SW 1271 (cell line): ENCODE measurements at places on chromosomes 7 and 10.

GRCh38 chr10:8435186-8436055 lies 380.9 kb downstream of the GATA3 start:
- DNase-seq = no peak

DNA sequence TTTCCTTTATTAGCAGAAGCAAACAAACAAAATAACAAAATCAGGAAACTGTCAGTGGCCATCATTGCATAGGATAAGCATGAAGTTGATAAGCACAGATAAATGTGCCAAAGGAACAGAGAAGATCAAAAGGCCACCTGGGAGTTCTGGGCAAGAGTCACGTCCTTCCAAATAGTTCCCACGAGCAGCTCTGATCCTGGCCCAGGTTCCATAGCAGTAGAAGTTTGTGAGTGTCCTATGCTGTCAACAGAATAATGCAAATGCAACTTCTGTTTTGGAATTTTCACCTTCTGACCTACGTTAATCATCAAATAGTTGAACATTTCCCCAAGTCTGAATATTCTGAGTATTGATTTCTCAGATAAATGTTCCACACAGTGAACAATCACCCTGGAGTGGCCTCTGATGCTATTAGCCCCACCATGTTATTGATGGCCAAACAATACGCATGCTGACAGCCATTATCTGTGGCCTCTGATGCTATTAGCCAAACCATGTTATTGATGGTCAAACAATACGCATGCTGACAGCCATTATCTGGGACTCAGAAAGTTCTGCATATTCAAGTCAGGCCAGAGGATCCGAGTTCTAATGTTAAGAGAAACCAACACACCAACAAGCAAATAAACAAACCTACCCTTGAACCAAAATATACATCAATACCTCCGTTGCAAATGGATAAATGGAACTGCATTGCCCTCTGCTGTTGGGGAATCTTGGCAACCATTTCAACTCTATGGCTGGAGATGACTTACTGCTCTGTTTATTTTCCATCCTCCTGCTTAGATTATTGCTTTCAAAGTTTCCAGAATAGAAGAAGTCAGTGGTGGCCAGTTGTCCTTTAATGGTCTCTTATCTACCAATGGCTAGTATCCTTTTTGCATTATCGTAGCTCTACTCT lies 63.3 kb downstream of the MRC1 start:
- DNase-seq = no peak

DNA sequence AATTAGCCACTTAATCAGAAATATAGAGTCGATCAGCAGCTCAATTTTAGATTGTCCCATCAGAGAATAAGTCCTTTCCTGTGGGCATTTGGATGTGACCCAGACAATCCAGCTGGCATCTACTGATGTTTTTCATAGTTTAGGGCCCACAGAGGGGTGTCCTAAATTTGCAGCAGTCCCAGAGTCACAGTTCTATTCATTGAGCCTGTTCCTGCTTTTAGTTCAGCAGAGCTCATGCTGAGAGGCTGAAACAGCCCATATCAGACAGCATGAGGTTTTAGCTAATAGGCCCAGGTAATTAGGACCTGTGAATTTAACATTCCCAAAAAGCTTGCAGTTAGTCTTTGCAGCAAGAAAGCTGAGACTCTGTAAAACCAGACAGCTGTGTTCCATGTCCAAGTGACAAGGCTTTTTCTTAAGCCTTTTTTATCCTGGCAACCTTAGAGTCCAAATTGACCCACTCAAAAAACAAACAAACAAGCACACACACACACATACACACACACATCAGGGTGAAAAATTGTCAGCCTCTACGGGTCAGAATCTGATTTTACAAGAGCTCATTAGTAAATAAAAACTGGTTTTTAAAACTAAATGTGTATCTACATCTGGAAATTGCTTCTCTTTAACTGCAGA lies 33.7 kb downstream of the ANKIB1 start:
- DNase-seq = no peak

- no peak for DNase-seq
Measured at GRCh38 chr7:133197972-133198544, 54.8 kb upstream of the EXOC4 start.

DNA sequence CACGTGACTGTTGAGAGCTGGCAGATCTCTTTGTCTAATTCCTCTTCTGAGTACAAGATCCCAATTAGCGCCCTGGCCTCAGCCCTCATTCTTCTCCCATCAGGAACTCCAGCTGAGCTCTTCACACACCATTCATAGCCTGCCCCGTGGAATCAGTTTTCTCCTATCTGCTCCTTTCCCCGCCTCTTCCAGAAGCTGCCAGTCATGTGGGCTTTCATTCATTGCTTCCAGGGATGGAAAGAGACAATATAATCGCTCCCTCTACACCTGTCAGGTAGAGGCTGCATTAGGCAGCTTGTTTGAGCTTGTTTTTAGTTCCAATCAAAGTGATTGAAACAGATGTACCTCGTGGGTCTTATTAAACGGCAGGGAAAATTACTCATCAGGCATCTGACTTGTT lies 515.8 kb downstream of the TYW1 start:
- DNase-seq = no peak

DNA sequence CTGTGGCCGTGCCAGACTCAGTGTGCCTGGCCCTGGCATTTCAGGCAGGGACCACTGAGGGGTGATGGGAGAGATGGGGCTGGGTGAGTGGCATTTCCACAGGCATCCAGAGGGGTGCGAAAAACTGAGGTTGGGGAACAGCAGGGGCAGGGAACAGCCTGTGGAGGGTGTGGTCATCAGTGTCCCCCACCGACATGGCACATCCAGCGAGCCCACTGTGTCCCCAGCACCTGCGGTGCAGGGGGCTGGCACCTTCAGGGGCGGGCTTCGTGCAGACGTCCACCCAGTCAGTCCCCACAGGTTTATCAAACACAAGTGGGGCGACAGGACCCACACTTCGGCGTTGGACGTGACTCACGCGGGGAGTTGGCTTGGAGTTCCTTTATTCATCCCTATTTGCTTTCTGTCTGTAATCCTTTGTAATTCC lies 14.8 kb downstream of the CUX1 start:
- DNase-seq = no peak

- DNase-seq = no peak
Measured at GRCh38 chr7:27510541-27510940, 152.1 kb downstream of the HIBADH start.

DNA sequence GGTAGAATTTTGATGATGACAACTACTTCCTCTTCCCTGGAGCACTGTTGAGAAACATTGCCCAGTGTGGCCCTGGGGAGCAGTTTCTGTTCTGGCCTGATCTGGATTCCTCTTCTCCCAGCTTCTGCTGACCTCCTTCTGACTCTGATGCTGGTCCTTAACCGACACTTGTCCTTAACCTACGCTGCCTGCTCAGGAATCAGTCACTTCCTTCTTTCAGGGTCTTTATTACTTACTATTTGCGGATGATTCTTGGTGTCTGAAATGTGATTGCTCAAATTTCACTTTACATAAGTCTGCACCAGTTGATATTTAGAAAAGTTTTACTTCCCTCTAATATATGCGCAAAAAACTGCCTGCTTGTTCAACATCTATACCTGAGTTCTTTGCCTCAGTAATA lies 164.1 kb downstream of the PTEN start:
- no peak for DNase-seq

DNA sequence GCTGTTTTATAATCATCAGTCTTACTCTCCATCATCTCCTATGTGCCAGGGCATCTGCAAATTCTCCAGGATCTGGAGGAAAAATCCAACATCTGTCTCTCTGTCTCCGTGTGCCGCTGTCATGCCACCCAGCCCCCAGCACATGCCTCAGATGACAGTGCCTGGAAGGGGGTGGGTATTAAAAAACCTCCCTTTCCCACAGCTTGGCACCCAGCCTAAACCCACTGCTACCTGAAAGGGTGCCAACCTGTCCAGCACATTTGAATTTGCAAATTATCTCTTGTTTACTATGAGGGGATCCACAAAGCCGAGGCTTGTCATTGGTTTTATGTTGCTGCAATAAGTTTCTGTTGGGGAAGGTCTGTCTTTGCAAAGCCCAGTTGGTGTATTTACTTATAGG lies 73.1 kb downstream of the EMX2 start:
- DNase-seq = no peak

GRCh38 chr7:80722616-80723195 lies 84.3 kb downstream of the CD36 start:
- peak; percentile 90 for DNase-seq

DNA sequence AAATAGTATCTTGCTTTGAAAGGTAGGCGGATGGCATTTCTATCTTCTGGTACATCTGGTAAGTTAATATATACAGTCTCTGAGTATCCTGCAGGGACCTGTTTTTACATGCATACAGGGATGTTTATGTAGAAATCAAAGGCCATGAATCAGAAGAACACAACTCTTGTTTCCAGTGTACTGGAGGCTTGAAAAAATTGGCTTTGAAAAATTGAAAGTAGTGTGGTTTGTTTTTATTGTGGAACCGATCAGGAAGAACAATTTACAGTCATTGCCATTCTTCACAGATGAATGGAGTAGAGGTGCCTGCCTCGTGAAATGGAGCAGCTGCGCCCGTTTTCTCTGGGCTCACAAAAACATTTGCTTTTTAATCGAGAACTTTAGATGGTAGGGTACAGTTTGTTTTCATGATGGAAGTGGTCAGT lies 54.0 kb upstream of the RPA3 start:
- no peak for DNase-seq

DNA sequence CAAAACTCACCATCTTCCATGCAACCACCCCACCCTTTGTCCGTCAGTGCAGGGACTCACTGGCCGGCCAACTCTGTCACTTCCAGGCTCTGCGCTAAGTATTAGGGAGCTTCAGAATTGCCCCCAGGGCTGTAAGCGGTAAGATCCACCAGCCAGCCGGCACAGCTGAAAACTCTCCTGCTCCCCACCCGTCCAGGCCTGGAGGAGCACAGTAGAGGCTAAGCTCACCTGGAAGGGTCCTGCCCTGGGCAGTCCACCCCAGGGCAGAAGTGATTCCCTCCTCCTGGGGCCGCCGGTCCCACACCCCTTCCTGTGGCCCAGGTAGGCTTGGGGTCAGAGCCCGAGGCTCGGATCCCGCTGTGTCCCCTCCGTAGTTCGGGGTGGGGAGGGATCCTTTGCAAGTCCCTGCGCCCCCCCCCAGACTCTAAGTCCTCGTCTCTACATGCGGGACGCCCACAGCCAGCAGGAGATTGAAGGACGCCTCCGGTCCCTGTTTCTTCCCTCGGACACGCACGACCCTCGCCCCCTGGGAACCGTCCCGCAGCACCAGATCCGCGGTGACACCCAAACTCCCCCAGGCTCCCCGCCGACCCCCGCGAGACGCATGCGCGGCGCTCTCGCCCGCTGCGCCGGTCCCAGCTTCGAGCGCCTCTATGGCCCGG lies 138.9 kb downstream of the ARHGAP22 start:
- DNase-seq = no peak

DNA sequence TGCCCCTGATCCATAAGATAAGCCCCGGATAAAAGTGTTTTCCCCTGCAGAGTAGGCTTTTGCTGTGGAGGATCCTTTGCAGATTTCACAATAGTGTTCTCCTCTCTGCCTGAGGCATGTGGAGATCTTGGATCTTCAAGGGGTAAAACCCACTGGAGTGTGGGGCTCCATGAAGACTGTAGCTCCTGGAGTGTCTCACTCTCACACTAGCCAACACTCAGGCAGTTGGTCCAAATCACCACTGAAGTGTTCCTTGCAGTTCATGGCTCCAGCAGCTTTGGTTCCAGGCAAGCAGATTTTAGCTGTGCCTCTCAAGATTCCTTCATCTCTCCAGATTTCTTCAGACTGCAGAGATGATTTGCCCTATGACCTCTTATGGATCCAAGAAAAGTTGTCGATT lies 665.3 kb downstream of the TNS3 start:
- DNase-seq = no peak

DNA sequence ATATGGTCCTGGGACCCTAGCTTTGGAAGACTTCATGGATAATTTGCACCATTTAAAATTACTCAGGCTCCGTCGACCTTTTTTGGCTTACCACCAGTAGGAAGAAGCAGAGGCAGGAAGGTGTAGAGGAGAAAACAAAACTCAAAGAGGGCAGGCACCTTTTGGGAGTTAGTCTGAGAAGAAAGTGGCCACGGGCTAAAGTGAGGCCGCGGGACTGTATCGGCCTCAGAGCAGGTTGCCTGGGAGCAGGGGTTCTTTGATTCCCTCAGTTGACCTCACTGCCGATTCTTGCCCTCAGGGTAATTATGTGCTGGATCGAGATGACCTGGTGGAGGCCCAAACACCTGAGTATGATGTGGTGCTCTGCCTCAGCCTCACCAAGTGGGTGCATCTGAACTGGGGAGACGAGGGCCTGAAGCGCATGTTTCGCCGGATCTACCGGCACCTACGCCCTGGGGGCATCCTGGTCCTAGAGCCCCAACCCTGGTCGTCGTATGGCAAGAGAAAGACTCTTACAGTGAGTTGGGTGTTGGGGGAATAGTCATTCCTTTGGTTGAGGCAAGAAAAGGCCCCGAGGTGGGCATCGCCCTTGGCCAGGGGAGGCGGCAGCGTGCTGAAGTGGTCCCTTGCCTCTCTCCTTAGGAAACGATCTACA lies 3.1 kb downstream of the MEPCE start:
- no peak for DNase-seq

GRCh38 chr7:157897681-157898080 lies 560.9 kb downstream of the DNAJB6 start:
- DNase-seq = no peak

- DNase-seq = no peak
Measured at GRCh38 chr7:81420526-81421226, 349.2 kb downstream of the HGF start.

- DNase-seq = no peak
Measured at GRCh38 chr7:43906331-43907010, at the start of gene URGCP. Gene URGCP, minus strand, starts transcription at chr7:43906596. Its CDS starts 21 bp downstream, at chr7:43906575.

DNA sequence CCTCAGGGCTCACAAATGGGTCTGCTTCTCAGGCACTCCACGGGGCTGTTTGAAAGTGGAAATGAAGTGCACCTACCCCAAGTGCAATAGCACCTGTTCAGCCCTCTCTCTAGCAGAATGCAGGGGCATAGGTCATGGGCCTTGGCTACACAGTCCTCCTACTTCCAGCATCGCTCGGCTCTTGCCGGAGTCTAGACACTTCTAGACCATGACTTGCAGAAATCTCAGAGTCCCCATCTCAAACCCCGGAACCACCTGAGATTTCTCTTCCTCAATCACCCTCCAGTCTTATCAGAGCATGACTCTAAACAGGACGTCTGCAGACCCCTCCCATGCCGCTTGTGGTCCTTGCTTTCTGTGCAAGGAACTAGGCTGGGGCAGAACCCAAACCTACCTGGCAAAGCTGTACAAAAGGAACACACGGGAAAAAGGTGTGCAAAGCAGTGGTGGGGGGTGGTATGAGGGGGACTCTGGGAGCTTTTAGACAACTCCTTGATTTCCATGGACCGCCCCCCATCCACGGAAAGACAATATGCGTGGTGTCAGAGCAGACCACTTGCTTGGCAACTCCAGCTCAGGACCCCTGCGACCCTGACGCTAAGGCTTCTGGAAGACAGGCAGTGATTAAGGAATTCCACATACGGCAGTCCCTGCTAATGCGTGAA lies 13.8 kb downstream of the TMEM273 start:
- DNase-seq = no peak

DNA sequence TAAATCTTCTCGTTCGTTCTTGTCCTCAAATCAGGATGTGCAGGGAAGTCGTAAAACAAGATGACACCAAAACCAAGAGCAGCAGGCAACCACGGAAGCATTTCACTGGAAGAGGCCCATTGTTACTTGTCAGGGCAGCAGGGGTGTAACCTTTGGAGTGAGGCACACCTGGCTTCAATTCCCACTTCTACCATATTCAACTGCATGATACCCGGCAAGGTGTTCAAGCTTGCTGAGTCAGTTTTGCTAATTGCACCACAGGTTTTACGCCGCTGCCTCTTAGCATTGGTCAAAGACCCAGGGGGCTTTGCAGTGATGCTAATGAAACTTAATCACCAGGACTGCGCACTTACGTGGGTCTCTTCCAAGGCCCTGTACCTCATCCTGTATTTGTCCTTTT lies 50.0 kb upstream of the PTER start:
- DNase-seq = no peak

- DNase-seq = no peak
Measured at GRCh38 chr10:118035354-118036005, 11.3 kb downstream of the RAB11FIP2 start.
